Omental fat pad (tissue), 4 donors: ENCODE measurements at places on chromosomes 16 and 17. TPM values are rescaled to one million over a fixed set of nuclear protein-coding genes. Genes with fewer than 3 reads are reported as not detected.

DNA sequence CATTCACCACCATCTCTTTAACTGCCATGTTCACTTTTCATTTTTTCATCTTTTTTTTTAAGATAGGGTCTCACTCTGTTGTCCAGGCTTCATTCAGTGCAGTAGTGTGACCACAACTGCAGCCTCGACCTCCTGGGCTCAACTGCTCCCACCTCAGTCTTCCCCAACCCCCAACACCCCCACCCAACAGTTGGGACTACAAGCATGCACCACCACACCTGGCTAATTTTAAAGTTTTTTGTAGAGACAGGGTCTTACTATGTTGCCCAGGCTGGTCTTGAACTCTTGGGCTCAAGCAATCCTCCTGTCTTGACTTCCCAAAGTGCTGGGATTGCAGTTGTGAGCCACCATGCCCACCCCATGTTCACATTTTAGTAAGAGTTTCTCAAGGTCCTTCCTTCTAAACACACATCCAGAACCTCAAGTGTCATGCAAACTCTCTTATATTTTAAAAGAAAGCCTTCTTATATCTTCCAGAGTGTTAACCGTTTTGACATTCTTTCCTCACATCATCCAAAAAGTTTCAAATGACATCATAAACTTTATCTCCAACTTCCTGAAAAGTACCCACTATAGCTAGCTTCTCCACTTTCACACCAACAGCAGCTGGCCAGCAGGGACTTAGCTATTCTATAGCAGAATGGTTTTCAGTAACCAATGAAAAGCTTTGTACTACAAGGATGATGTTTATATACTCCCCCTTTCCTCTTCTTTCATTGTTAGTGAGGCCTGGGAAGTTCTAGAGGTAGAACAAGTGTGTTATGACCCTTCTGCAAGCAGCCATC, 49.3 kb downstream of the TRAF4 start:
- DNase-seq: no peak

KRT33B gene
- total RNA-seq: not detected

NLK gene
- total RNA-seq: 32.5 TPM

DNA sequence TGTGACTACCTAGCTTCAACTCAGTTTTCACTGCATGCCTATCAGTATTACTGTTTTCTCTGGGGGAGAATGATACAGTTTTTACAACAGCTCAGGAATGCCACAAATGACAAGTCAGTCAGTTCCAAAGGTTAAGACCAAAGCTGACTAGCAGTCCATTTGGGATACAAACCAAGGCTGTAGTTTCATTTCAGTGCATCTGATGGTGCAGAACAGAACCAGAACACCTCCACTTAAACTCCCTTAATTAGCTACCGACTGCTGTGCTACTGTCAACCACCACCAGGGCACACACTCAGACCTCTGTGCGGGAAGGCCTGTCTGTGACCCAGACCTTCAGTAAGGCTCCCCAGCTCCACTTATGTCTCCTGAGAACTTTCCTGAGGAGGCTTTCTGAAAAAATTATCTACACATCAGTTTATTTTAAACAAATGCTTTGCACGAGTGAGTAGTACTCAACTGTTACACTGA, 20.4 kb downstream of the NFE2L1 start:
- DNase-seq: no peak

DNA sequence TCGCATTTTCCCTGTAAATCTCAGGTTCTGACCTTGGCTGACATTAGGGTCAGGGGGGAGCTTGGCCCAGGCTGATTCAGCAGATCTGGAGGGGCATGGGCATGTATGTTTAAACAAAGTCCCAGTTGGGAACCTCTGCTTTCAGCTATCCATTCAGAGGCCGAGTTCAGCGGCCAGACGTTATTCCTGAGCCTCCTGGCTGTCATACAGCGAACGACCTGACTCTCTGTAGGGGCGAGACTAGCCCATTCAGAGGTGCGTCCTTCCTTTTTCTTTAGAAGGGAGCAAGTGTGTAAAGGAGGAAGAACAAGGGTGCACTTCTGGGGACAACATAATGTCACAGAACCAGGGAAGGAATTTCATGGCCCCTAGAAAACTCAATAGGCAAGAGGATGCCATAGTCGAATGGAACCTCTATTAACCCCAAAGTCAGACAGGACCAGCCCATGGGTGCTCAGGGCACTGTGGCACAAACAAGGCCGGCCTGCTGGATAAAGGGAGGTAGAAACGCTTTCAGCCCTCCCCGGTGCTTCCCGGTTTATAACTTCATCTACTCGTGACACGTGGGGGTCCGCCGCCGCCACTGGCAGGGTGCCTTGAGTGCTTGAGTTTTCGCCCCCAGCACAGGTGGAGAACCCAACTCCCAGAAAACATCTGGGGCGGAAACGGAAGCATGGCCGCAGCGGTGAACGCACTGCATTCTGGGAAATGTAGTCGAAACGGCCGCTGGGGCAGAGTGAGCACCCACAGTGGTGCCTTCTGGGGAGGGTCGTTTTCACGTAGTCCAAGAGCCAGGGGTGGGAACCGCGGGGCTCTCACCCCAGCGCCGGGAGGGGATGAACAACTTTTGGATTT, 33.2 kb upstream of the PLCG2 start:
- DNase-seq: no peak

DNA sequence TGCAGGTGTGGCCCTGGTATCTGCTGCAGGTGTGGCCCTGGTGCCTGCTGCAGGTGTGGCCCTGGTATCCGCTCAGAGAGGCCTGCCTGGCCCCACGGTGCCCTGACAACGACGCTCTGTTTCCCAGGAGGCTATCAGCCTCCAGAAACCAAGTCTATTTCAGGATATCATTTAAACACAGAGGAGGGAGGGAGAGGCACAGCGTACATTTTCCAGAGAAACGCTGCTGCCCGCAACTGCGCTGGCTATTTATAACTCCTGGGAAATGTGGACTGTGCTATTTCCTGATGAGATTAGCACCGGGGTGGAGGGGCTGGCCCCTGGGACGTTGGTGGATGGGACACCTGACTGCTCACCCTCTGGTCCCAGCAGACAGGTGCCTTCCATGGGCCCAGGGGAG, 22.5 kb downstream of the TIMM22 start:
- no peak for DNase-seq
